ENCODE measurements at places on chromosomes 11 and 22.

- no peak for DNase-seq
Observed at GRCh38 chr11:92099183-92099582, 125.4 kb upstream of the FAT3 start.

GRCh38 chr11:121091492-121092152 is 9.4 kb upstream of the TECTA start:
- no peak for DNase-seq

DNA sequence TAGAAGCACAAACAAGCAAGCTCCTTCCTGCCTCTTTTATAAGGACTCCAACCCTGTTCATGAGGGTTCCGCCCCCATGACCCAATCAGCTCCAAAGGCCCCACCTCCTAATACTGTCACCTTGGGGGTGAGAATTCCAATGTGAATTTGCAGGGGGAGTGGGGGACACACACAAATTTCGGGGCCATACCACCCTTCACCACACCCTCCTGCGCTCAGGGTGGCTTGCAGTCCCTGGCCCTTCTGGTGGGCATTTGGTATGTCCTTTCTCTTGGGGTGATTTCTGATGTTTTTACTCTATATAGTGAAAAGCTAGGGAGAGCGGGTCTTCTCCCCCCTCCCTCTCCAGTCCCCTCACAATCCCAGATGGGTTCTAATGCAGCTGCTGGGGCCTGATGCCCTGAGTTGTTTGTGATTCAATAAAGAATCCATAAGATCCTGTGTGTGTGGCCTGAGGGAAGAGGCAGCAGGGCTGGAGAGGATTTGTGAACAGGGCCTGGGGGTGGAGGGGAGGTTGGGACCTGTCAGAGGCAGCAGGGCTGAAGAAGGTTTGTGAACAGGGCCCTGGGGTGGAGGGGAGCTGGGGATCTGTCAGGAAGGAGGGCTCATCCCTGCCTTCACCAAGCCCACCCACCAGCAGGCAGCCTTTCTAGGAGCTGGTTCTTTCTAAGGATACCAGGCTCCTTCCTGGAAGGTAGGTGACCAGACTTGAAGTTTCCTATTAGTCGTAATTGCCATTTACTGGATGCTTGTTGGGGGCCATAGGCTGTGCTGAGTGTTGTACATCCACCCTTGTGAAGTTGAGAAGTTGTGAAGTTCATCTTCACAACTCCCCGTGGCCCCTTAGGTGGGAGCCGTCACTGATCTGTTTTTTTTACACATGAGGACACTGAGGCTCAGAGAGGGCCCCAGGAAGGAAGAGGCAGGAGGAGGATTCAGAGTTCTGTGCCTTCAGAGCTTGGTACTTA is 7.9 kb downstream of the SLC35C1 start:
- DNase-seq = no peak

GRCh38 chr11:124669193-124669592 is 4.3 kb downstream of the SIAE start:
- peak; percentile 62 for DNase-seq

DNA sequence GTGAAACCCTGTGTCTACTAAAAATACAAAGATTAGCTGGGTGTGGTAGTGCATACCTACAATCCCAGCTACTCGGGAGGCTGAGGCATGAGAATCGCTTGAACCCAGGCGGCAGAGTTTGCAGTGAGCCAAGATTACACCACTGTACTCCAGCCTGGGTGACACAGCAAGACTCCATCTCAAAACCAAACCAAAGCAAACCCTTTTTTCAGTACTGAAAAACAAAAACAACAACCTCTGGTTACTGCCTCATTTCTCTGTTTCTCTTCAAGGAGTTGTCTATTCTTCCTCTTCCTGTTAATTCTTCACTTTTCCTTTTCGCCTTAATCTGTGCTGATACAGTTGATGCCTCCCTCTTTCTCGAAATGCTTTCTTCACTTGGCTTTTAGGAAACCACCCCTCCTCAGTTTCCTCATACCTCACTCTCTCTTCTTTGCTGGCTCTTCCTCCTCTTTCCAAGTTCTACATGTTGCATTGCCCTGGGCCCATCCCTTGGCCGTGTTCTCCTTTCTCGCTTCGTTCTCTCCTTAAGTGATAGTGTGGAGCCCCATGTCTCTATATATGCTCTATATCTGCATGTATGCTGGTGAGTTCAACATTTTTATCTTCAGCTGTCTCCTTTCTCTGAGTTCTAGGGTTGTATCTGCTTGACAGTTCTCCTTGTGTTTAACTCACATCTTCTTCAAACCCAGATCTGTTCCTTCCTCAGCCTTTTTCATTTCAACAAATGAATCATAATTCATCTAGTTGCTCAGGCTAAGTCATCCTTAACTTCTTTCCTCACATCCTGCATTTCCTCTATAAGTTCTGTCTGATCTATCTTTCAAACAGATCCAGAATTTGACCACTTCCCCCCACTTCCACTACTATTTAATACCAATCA is 37.1 kb downstream of the NUCB2 start:
- DNase-seq = no peak

DNA sequence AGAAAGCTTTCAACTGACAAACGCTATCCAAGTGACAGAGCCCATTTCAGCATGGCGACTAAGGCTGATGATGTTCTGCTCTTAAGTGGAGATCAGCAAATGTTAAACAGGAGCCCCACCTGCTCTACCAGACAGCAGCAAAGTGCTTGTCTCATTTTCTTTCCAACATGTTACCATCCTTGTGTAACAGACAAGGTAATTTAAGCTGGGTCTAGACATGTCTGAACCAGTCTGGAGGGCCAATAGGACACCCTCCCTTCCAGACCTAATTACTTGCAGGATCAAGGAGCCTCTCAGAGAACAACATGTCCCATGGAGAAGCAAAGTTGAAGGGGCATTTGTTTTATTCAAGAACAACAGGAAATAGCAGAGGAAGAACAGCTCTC is 3.9 kb upstream of the LMO2 start:
- no peak for DNase-seq

DNA sequence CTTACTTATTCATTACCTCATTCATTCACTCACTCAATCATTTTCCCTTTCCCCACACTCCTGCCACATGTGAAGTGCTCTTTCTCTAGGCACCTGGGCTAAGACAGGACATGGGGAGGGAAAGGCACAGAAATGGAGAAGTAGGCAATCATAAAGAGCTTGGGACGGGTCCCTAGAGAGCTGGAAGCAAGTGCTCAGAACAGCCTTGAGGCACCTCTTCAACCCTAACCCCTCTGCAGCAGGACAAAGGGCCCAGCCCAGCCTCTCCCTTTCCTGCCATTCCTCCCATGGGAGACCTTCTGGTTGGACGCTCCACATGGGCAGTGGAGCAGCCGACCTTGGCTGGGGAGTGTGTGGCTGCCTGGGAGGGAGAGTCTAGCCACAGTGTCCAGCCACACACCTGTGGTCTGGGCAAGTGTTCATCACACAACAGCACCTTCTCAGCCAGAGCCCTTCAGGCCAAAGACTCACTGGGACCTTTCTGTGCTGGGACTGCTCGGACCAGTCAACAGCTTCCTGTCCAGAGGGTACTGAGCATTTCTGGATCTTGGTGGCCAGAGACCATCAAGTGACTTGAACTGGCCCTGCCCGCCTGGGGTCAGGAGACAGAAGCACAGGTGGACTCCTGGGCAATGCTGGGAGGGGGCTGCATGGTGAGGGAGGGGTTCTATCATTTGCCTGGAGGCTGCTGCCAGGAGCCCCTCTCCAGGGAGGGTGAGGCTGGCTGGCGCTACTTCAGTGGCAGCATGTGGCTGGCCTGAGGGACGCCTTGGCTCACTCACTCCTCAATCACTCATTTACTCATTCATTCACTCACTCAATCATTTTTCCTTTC is 1.0 kb upstream of the MUC5AC start:
- no peak for DNase-seq

GRCh38 chr11:79396001-79396400 is 44.8 kb downstream of the TENM4 start:
- DNase-seq = no peak

DNA sequence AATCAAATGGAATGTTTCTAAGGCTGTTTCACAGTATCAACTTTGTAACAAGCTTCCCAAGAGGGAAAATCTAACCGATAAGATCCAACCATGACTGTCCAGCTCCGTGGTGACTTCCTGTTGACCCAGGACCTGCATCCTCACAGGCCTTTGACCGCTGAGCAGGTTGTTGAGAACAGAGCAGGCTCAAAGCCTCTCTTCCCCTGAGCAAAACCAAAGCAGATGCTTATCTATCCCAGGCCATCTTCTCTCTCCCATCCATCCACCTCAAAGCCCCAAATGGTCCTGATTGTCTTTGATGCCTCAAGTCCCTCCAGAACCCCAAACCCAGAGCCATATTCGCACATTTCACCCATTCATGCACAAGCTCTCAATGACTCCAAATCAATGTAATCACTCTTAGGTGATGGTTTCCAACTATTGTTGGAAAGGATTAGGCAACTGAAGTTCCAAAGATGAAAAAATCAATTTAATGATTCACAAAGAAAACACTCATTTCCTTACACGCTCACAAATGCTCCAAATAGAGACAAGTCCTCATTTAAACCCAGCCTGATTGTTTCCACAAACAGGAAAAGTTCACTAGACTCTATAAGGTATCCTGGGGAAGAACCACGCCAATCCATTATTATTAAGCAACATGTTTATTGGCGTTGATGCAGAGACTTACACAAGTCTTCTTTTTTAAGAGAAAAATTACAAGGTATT is 48.7 kb downstream of the C11orf58 start:
- DNase-seq = peak; percentile 65

- DNase-seq = no peak
Observed at GRCh38 chr11:34938611-34939010, 22.2 kb downstream of the PDHX start.

DNA sequence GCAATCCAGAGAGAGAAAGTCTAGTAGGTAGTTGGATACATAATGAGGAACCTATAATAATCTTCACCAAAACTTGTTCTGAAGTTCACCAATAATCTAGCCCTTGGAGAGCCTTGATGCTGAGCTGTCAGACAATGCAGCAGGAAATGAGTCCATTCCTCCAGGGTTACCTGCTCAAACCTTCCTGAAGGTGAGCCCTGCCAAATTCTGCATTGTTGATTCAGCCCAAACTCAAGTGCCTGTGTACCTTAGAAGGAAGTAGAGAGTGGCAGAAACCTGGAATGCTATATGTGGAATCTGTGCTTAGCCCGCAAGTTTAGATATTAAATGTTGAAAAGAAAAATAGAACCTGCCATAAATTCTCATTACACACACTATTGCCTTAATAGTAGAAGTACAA is 77.4 kb upstream of the SPON1 start:
- no peak for DNase-seq

- no peak for DNase-seq
Observed at GRCh38 chr22:42932857-42933484, 75.9 kb upstream of the ARFGAP3 start.

GRCh38 chr22:43546186-43546585 is 134.4 kb downstream of the MPPED1 start:
- no peak for DNase-seq

DNA sequence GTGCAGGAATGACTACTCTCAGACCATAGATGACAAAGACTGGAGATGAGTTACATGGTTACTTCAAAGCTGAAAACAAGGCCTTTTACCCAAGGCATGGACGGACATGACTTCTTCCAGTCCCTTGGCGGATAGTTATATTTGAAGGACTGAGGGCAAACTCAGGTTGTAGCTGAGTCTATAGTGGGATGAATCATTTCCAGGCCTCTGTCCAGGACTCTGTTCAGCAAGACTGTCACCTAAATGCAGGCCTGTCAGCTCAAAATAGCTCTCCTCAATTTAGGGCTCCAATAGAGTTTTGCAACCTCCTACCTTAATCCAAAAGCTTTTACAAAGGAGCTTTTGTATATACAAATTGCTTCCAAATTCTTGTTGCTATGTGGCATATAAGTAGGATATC is 24.3 kb upstream of the OR52J3 start:
- DNase-seq = no peak
